Vagina (tissue), 2 donors: ENCODE measurements at places on chromosomes 6 and 20.

DNA sequence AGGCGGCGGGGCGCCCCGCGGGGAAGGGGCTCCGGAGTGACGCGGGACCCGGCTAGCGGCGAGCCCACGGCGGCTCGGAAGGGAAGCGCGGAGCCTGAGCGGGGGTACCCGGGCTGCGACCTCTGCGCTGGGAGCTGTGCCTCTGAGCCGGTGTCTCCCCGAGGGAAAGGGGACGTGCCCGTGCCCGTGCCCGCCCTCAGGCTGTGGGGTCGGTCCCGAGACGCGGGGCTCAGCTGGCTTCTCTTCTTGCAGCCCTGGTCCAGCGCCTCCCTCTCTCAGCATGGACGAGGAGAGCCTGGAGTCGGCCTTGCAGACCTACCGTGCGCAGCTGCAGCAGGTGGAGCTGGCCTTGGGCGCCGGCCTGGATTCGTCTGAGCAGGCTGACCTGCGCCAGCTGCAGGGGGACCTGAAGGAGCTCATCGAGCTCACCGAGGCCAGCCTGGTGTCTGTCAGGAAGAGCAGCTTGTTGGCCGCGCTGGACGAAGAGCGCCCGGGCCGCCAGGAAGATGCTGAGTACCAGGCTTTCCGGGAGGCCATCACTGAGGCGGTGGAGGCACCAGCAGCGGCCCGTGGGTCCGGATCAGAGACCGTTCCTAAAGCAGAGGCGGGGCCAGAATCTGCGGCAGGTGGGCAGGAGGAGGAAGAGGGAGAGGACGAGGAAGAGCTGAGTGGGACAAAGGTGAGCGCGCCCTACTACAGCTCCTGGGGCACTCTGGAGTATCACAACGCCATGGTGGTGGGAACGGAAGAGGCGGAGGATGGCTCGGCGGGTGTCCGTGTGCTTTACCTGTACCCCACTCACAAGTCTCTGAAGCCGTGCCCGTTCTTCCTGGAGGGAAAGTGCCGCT, 686 bp downstream of the ZGPAT start:
- no peak for DNase-seq

- no peak for DNase-seq
These were observed 130.5 kb upstream of the EPHA7 start for GRCh38 chr6:93549868-93550267.

DNA sequence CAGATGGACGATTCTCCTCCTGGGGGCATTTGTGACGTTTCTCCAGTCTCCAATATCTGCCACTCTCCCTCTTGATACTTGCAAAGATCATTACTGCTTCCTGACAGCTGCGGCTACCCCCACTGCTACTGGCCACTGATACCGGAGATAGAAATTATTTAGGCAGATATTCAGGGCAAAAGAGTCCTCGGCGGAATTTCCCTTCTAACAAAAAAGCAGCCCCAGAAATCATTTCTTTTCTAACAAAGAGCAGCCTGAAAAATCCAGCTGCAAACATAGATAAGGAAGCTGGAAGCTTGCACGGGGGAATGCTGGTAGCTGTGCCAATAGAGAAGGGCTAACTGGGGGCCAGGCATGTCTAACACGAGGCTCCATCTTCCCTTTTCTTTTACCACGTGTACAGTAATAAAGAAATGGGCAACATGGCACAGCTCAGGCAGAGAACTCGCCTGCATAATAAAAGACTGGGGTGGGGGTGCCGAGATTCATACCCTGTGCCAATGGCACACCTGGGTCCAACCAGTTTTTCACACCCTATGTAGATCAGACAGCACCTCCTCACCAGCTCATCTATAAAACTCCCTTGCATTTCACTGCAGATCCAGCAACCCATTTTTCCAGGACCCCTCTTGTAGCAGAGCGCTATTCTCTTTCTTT, 6.1 kb downstream of the TP53RK start:
- DNase-seq: no peak

- no peak for DNase-seq
These were observed 268.8 kb downstream of the ZNF217 start for GRCh38 chr20:53324816-53325215.

GRCh38 chr20:14446446-14446845, 109.0 kb upstream of the FLRT3 start:
- DNase-seq: no peak

DNA sequence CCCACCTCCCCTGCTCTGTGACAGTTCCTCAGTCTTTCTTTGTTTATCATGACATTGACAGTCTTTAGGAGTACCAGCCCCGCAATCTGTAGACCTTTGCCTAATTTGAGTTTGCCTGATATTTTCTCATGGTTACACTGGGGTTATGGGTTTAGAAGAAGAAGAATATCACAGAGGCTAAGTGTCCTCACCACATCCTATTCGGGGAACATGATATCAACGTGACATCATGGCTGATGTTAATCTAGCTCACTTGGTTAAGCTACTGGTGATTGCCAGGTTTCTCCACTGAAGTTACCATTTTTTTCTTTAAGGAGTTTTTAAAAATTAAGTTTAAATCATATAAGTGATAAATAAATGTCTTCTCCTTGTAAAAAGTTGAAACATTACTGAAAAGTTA, 127.5 kb downstream of the CEP57L1 start:
- no peak for DNase-seq

DNA sequence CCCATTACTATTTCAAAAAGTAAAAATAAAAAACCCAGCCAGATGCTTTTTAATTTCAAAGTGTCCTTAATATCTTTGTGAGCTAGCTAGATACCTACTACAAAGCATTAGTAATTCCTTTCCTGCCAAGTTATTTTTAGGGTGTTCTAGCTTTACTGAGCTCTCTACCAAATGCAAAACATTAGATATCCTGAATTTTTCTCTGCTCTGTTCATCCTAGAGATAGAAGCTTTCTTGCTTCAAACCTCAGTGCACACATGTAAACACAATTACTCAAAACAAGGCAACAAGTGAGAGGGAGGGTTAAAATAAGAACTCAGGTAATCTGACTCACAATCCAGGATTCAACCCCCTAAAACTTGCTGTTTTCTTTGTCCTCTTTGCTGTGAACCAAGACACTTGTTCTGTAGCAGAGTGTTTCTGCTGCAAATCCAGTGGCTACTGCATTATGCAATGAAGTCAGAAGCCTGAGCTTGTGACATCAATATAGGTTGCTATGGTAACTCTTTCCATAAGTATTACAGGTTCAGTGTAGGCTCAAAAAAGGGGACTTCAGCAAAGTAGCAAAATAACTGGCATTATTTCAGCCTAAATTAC, 72.6 kb upstream of the STXBP5 start:
- no peak for DNase-seq
